ENCODE measurements at places on chromosomes 12 and 14.

DNA sequence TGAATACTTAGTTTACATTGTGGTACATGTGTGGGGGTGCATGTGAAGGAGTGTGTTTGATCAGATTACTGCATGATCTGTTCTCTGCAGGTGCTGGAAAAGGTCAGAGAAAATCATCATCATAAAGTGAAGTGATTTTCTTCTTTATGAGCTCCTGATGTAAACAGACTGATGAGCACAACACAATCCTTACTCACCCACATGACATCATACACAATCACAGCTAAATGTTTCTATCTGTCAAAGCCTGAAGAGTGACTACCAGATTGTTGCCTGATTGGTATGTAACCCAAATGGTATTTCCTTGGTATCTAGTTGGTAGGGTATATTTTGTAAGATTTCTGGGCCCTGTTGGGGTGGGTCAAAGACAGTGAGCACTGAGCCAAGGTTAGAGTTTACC lies 270.8 kb downstream of the FOXG1 start:
- no peak for DNase-seq

DNA sequence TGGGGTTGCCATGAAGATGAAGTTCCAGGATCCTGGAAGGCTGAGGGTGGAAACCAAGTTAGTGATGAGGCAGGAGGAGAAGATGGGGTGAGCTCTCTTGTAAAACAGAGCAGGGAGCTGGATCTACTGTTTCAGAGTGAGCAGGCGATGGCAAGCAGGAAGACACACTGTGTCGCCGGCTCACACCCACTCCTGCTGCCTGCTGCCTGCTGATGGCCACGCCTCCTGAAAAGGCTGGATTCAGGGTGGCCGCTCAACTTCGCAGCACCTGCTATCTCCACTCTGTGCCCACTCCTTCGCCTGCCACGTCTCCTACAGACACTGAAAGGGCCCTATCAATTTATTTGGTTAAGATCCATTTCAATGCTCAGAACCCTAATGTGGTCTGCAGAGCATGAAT lies 96.1 kb downstream of the RBM19 start:
- no peak for DNase-seq

- DNase-seq: no peak
Measured at GRCh38 chr12:115401761-115402160, 717.8 kb upstream of the TBX3 start.

DNA sequence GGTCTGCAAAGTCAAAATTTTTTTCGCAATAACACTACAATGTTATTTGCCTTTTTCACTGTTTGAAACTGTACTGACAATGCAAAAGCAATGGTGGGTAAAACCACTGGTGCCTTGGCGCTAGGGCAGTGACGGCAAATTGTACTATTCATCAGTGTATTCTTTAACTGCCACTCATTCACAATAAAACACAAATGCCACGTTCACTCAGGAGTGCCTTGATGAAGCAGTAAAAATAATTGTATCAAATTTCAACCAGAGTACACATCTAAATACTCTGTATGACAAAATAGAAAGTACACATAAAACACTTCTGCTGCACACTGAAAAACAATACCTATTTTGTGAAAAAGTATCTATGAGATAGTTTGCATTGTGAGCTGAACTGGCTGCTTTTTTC lies 17.8 kb downstream of the DCAF5 start:
- no peak for DNase-seq

- DNase-seq: no peak
Measured at GRCh38 chr12:48783432-48783831, 5.5 kb downstream of the ADCY6 start.

DNA sequence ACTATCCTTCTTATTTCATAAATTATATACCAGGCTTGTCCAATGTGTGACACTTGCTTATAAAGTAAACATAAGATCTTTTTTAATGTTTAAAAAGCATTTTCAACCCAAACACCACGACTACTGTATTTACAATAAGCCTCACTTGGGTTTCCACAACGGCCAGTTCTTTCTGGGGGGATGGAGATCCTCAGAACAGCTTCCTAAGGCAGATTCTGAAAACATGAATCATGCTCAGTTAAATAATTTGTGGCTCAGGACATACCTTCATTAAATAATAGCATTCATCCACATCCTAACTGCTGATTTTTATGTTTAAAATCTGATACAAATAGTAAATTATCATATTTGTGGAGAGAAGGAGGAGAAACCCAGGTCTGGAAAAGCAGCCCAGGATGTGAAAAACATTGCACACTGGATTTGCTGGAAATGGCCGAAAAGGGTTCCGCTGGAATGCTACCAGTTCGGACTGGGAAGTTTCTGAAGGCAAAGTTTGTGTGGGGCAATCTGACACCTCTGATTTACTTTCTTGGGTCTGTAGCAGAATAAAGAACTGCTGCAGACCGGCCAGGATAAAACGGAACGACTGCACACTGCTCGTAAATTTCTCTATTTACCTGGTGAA lies 597 bp downstream of the GLT8D2 start:
- DNase-seq: no peak

- DNase-seq: peak; percentile 41
Measured at GRCh38 chr14:78605897-78606500, 435.8 kb downstream of the NRXN3 start.

DNA sequence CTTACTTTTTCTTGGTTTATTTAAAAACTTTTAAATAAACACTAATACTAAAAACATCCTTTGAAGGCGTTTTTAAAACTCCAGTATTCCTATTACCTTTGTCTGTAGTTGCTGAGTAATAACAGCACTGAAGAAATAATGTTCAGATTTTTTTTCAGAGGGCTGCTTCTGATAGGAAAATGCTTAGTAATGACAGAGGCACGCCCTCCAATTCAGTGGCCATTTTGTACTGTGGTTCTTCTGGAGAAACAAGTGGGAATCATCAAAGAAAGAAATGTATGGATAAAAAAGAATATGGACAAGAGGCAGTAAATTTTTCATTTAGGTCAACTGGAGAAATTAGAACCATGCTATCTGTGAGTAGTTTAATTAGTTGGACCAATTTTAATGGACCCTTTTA lies 13.6 kb downstream of the VEZT start:
- DNase-seq: peak; percentile 12

DNA sequence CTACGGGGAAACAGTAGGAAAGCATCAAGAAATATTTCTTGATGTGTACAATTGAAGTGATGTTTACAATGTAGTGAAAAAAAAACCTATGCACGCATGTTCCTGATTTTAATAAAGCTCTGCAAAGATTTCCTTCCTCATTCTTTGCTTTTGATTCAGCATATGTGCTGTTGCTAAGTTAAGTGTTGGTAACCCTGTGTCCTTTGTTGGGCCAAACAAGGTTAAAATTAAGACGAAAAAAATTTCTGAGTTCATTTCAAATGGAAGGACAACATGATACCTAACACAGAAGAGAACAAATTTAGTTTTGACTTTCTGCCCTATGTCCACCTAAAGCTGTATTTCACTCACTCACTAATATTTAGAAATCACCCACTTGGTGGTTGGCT lies 62.8 kb downstream of the PPP2R5C start:
- DNase-seq: no peak

GRCh38 chr12:88420457-88420856 lies 159.8 kb downstream of the KITLG start:
- DNase-seq: peak; percentile 91

GRCh38 chr14:61558271-61558670 lies 137.0 kb upstream of the HIF1A start:
- DNase-seq: no peak

GRCh38 chr14:71359823-71360222 lies 452.6 kb downstream of the PCNX1 start:
- DNase-seq: no peak

All from COLO829 (cell line).